ENCODE measurements at places on chromosomes 12 and 14. TPM values are rescaled to one million over a fixed set of nuclear protein-coding genes. Genes with fewer than 3 reads are reported as not detected.

Gene DPF3
- polyA plus RNA-seq: 5.5 TPM

Gene BMAL2
- polyA plus RNA-seq: not detected

Gene OR6C76
- polyA plus RNA-seq: not detected

DNA sequence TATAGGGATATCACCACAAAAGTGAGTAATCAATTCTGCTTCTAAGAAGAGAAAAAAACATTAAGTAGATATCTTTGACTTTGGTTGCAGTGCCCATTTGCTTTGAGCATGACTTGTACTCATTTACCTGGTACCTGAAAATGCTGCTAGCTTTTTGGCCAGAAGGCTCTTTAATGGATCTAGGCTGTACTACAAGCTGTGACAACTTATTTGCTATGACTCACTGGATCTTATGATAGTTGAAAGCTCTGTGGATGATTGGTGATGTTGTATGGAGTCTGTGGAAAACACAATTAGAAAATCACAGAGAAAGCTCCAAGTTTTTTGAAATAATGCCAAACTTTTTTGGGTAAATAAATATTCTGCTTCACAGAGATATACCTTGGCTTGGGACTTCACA is 960.9 kb upstream of the FBXO33 start:
- DNase-seq: no peak

GRCh38 chr14:98010784-98011183 is 1213.6 kb downstream of the VRK1 start:
- DNase-seq: no peak

DNA sequence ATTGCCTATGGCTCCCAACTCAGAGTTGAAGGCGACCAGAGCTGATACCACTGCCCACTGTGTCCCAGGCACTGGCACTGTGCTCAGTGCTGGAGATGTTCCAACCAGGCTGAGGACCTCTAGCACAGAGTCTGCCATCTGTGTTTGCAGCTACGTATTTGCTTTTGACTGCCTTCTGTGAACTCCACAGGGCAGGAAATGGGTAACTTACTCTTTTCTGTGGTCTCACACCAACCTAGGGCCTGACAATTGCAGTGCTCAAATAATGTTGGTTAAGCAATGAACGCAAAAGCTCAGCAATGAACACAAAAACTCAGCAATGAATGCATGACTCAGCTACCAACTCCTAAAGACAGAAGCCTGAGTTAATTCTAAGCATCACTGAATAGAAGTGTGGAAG is 202.8 kb downstream of the NUAK1 start:
- no peak for DNase-seq

DNA sequence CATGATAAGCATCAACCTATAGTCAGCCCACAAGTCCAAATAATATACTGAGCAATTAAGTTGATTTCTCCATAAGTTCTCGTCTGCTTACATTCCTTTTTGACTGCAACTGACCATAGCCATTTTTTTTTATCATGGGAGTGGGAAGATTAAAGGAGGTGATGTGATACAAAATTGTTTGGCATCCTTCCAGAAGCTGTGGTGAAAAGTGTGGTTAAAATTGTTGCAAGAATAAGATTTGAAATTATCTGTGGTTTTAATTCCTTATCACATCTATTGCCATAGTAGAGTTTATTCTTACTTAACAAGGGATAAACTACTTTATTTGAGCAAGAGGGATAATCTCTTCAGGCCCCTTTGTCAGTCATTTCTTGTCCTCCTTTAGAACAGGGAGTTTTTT is 50.7 kb downstream of the LIN52 start:
- DNase-seq: no peak

GRCh38 chr14:105197211-105197641 is 16.1 kb upstream of the NUDT14 start:
- DNase-seq: peak; percentile 85

- DNase-seq: no peak
Measured at GRCh38 chr14:86865934-86866333, 1127.0 kb downstream of the GALC start.
